Mesothelial cell of epicardium (in vitro differentiated cells): ENCODE measurements at places on chromosomes 16 and 17.

DNA sequence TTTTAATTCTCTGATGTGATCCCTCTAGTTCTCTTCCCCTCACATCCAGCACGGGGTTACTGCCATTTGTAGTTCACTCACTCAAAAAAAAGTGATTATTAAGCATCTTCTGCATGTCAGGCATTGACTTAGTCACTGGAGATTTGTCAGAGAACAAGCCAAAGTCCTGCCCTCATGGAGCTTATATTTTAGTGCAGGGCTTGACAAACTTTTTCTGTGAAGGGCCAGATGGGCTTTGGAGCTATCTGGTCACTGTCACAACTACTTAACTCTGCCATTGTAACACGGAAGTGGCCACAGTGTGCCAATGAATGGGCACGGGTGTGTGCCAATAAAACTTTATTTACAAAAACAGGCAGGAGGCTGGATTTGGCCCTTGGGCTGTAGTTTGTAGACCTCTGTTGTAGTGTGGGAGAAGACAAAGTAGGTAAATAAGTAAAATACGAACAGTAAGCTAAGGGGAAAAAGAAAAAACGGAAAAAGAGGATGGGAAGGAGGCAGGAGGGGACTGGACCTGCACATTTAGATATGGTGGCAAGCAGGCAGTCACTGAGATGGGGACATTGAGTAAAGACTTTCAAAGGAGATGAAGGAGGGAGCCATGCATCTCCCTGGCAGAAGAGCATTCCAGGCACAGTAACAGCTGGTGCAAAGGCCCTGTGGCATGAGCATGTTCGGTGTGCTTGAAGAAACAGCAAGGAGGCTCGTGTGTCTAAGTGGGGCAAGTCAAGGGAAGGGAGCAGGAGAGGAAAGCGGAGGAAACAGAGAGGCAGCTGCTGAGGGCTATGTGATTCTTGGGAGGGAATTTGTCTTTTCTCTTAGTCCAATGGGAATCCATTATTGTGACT lies 202.8 kb upstream of the CACNG3 start:
- DNase-seq, result no peak

- DNase-seq, result no peak
Observed at GRCh38 chr16:26005336-26005735, 313.6 kb downstream of the HS3ST4 start.

- DNase-seq, result no peak
Observed at GRCh38 chr17:7840875-7841274, 6.9 kb downstream of the KDM6B start.

DNA sequence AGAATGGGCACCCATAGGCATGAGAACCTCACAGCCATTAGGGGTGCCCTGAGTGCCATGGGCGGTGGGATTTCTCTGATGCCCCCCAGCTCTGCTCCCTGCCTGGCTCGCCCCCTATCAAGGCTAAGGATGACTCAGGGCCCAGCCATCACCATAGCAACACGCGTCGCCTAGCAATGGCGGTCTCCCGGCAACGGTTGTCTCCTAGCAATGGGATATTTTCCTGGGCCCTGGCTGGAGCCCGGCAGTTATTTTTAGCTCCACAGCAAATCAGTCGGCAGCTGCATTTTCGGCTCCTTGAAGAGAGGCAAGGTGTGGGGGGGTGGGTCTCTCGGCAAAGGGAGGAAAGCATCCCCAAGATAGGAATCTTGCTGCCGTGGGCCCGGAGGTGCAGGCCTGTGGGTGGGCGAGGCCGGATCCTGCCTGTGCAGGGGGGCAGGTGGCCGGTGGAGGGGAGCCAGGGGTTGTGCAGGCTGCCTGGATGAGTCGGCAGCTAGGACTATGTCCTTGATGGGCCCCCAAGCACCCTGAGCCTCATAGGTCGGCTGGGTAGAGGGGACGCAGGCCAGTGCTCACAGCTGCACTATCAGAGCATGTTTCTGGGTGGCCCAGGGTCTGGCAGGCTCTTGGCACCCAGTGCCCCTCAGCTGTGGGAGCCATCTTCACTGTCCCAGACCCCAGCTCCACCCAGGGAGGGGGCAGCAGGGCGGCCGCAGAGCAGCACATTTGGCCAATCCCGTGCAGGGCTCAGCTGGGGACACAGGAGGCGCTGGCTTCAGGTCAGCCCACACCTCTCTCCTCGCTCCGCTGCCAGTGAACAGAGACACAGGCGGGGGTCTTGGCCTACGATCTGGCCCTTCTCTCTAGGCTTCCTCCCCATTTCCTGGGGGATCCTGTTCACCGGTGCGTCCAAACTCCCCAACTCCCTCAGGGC lies 4.2 kb upstream of the FBXL16 start:
- no peak for DNase-seq

- no peak for DNase-seq
Observed at GRCh38 chr17:70527364-70527888, 358.1 kb downstream of the KCNJ2 start.

GRCh38 chr17:21573961-21574610 lies 118.2 kb upstream of the KCNJ18 start:
- no peak for DNase-seq

DNA sequence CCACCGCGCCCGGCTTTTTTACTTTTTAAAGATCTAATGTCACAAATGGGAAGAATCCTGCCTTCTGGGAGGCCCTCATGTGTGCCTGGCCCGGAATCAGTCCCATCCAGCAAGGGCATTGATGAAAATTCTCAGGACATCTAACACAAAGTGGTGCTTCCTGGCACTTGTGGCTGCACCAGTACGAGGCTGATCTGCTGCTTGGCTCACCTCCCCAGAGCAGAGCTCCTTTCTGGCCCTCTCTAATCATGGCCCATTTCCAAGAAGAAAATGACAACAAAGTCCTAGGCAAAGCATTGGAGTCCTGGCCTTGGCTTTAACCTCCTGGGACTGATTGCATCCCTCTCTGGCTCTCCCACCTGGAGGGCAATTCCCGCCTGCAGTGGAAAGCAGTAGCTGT lies 50.7 kb upstream of the SIAH1 start:
- DNase-seq, result no peak

DNA sequence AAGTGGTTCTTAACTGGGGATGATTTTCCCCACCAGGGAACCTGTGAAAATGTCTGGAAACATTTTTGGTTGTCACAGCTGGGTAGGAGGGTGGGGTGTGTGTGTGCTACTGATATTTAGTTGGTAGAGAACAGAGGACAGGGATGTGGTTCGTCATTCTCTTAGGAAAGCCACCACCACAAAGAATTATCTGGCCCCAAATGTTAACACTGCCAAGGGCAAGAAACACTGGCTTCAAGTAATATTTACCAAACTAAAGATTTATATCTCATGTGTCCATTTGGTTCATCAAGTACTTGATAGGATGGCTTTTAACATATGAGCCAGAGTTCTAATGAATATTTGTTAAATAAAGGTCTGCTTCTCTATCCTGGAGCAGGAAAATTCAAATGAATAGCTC lies 19.5 kb downstream of the MPHOSPH6 start:
- no peak for DNase-seq

- DNase-seq, result no peak
Observed at GRCh38 chr16:56866955-56867830, 2.2 kb downstream of the SLC12A3 start.

DNA sequence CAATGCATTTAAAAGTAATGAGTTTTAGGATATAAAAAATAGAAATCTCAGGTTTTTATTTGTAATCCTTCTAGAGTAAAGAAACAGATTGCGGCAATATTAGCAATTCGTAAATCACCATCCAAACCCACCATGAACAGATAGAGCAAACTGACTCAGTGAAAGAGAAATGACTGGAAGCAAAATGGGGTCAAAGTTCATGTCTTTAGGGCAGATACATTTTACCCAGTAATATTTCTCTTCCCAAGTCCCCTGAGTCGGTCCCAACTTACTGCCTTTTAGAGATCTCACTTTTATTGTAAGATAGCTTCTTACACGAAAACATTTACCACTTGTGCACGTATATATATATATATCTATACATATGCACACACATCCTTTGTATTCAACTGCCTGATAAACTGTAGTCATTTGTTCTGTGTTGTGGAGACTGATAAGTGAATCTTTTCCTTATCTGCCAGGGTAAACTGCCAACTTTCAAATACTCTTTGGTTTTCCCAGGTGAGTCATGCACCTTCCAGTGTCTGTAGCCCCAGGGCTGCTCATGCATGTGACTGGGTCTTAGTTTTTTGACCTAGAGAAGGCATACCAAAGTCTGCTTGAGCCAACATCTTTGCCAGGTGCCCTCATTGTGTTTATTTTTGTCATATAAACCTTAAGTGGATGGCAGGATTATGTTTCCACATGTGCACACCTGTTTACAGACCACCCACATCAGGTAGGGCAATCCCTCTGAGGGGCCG lies 7.8 kb upstream of the IRF8 start:
- DNase-seq, result peak; percentile 33

DNA sequence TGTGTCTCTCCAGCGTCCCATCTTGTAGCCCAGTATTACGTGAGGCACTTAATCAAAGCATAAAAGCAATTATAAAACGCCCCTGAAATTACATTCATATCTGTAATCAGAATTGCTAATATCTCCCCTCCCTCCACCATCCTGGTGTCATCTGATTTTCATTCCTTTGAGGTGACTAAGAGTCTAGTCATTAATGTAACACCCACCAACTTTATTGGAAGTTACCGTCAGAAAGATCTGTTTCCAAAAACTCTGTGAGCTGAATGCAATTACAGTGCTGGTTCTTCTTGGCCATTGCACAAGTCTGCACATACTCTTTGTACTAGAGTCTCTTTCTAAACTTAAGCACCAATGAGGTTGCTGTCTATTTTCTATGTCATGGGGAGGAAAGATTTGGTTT lies 12.5 kb upstream of the MAF start:
- no peak for DNase-seq

- peak; percentile 43 for DNase-seq
Observed at GRCh38 chr16:84699147-84699711, 571 bp upstream of the USP10 start.

DNA sequence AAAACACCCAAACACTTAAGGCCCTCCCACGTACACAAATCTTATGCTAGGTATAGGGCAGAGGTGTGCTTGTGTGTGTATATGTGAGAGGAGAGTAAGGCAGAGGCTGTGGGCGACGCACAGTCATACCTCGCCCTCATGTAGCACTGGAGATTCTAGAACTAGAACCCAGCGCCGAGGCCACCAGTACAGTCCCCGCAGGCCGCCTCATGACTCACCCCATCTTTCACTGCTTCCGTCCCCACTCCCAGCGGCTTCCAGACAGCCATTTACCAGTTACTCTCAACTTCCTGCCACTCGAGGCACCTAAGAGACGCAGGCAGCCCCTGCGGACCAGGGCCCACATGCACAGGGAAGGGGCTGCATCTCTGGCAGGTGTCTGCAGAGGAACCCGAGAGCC lies 23.2 kb upstream of the CYTH1 start:
- no peak for DNase-seq

DNA sequence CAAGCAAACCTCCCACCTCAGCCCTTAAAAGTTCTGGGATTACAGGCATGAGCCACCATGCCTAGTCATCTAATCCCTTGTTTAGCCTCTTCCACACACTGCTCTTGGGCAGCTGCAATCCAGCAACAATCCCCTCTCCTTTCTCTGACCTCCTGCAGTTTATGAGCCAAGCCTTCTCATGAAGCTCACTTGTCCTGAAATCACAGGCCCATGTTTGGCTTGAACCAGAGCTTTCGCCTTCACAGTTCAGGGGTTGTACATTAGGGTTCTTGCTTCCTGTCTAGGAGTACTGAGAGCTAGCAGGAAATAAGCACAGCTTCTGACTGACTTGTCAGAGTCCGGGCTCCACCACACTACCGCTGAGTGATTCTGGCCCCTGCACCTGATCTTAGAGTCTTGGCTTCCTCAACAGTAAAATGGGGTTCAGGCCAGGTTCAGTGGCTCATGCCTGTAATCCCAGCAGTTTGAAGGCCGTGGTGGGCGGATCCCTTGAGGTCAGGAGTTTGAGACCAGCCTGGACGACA lies 16.3 kb downstream of the ERAL1 start:
- no peak for DNase-seq

- no peak for DNase-seq
Observed at GRCh38 chr16:72174726-72175125, 2.8 kb upstream of the PMFBP1 start.

DNA sequence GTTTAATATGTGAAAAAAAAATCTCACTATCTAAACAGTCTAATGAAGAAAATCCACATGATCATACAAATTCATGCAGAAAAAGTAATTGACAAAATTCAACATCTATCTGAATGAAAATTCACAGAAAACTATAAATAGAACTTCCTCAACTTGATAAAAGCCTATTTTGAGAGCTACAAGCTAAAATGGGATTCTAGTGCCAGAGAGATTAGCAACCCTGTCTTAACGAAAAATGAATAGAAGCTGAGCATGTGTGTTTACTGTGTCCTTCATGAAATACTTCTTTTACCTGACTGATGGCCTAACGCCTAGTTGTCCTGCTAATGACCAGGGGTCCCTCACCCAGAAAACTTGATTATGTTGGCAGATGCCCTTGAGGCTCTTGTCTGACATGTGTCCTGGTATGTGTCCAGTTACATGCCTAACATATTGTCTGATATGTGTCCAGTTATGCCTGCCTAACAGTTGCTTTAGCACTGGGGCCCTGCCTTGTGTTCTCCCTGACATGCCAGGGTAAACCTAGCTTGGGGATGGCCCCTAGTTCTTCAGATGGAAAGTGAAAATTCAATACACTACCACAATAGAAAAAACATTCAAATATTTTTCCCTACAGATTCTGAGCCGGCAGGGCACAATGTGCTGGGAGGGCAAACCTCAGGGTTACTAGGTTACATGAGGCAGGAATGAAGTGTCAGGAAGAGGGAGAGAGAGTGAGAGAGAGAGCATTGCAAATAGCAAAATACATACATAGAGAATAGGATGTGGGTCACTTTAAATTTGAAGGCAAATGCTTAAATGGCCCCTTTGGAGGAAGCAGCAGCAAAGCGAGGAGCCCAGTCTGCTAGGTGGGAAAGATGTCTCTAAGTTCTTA lies 834.0 kb downstream of the CDH11 start:
- DNase-seq, result no peak

GRCh38 chr17:81733507-81734404 lies 21.7 kb downstream of the SLC25A10 start:
- peak; percentile 62 for DNase-seq

GRCh38 chr16:27364493-27365141 lies 37.4 kb upstream of the IL21R start:
- no peak for DNase-seq

DNA sequence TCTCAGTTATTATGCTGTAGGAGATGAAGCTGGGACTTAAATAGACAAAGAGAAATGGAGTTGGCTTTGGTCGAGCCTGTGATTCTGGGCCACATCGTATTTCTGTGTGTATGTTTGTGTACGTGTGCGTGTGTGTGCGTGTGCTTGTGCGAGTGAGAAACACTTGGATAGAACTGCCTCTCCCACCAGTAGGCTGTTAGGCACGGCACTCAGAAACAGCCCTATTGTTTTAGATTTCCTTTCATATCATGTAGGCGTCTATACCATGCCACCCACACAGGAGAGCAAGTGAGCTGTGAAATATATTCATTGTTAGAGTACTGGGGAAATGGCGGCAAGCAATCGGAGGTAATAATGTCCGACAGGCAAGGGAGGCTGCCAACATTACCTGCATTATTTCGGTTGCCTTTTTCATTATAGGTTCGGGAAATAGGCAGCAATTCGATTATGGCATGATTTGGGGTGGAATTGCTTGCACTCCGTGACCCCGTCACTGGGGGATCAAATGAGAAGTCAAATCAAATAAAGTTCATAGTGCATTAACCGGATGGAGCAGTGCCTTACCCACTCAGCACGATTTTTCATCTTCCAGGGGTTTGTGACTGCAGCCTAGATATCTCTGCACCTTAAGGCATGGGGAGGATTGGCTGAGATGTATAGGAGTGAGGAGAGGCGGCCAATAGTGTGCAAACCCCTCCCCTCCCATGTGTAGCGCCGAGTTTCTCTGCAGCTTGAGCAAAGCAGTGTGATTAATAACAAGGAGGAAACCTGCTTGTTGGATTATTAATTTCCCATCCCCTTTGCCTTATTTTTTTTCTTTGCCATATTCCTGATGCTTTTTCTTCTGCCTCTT lies 89.6 kb downstream of the RBFOX1 start:
- no peak for DNase-seq
